ENCODE measurements at places on chromosomes 13 and 19.

- DNase-seq = no peak
These were observed 1.2 kb downstream of the NUDT15 start for GRCh38 chr13:48038761-48039160.

- DNase-seq = no peak
These were observed 3.6 kb upstream of the LIN7B start for GRCh38 chr19:49110567-49110966.

GRCh38 chr13:91539286-91540157, 141.1 kb downstream of the GPC5 start:
- no peak for DNase-seq

GRCh38 chr19:46014534-46014933, 8.3 kb downstream of the PGLYRP1 start:
- DNase-seq = no peak

DNA sequence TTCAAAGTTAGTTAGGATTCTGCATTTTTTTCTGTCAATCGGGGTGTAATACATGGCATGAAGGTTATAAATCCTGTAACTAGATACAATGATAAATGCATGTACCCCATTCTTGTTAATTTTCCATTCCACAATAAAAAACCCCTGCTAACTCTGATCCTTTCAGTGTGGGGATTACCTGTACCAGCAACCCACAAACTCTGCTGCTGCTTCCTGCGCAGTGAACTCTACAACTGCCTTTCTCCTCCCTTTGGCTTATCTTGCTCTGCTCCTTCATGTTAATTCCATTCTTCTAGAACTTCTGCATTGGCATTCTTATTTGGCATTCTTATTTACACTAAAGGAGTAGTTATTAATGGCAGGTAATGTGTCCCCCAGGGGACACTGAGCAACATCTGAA, 273.1 kb downstream of the KLF12 start:
- no peak for DNase-seq

DNA sequence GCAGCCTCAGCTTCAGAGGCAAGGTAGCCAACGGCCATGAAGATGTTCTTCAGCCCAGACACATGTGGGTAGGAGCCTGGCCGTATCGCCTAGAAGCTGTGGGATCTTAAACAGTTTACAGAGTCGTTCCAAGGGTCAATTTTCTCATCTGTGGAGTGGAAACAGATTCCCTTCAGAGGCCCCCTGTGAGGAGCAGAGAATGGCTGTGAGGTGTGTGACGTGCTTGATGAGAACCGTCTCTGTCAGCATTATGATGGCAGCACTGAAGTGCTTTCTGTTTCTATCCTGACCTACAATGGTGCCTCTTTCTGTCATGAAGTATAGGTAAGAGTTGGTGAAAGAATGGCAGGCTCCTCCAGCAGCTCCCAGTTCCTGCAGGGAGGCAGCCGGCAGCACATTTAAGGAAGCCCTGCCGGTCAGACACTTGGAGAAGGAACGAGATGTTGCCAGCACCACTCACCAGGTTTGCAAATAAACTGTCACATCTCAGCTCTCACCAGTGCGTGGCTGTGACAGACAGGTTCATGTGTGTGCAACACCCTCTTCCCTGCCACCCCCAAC, 277.3 kb downstream of the FOXO1 start:
- DNase-seq = no peak

DNA sequence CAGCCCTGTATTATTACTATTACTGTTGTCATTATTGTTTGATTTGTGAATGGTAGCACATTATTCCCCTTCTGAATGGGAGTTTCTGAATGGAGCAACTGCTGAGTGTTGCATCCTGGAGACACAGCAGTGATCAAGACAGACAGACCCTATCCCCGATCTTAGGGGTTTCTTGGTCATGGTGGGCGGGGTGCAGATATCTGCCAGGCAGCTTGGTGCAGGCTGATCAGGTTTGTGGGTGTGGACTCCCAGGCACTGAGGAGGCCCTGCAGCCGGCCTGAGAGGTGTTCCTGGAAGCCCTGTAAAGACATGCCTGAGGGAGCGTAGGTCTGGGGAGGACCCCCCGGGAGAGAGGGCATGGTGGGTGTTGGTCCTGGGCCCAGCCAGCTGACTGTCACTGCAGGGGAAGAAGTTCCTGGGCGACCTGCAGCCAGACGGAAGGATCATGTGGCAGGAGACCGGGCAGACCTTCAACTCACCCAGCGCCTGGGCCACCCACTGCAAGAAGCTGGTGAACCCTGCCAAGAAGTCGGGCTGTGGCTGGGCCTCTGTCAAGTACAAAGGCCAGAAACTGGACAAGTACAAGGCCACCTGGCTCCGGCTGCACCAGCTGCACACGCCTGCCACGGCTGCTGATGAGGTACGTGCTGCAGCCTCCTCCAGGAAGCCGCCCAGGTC, 2.1 kb downstream of the MPND start:
- no peak for DNase-seq
